ENCODE measurements at places on chromosomes 5 and 9. TPM values are rescaled to one million over a fixed set of nuclear protein-coding genes. Genes with fewer than 3 reads are reported as not detected.

DNA sequence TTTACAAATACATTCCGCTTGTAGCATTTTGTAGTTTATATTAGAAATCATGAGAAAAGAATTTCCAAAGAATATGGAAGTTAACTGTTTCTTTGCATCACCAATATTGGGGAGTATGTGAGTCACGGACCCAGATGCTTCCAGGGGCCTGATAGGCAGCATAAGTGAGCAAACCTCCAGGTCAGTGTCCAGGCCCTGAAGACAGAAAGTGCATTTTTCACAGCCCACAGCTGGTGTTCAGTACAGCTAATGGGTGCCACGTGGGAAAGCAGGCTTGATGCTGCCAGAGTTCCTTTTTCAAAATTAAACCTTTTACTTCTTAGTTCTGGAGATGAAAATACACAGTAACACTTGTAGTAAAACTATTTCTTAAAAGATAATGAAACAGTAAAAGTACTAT is 454.4 kb upstream of the ACTBL2 start:
- no peak for DNase-seq

The FGFR4 gene
- 1.1 TPM for total RNA-seq

DNA sequence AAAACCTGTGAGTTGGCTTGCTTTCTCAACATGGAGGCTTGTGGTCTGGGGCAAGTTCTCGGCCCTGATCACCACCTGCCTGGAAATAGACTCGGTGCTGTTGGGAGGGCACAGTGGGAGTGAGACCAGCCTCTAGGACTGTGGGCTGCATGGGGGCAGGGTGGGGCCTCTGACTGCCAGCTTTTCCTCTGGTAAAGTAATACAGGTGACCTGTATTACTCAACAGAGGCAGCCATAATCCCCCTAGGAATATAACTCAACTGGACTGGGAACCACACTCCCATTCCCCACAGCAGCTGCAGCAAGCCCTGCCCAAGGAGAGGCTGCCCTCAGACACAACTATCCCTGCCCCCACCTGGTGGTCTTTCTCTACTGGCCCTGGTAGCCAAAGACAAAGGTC is 72.8 kb downstream of the C9orf153 start:
- DNase-seq, result no peak

DNA sequence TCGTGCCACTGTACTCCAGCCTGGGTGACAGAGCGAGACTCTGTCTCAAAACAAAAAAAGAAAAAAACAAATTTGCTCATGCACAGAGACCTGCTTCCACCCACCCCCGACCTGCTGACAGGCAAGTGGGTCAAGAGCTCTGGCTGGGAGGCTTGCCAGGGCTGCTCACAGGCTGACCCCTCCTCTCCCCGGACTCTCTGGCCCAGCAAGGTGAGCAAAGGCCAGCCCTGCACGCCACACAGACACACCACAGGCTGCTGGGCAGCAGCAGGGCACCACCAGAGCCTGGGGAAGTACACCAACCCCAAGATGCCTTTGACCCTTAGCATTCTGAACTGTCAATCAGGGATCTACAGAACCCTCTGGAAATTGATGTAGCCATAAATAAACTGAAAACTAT is 29.2 kb downstream of the NSUN2 start:
- no peak for DNase-seq

The SYK gene
- 0.19 TPM for total RNA-seq

The IFNA2 gene
- total RNA-seq, result not detected

The AMACR gene
- total RNA-seq, result 6.7 TPM

DNA sequence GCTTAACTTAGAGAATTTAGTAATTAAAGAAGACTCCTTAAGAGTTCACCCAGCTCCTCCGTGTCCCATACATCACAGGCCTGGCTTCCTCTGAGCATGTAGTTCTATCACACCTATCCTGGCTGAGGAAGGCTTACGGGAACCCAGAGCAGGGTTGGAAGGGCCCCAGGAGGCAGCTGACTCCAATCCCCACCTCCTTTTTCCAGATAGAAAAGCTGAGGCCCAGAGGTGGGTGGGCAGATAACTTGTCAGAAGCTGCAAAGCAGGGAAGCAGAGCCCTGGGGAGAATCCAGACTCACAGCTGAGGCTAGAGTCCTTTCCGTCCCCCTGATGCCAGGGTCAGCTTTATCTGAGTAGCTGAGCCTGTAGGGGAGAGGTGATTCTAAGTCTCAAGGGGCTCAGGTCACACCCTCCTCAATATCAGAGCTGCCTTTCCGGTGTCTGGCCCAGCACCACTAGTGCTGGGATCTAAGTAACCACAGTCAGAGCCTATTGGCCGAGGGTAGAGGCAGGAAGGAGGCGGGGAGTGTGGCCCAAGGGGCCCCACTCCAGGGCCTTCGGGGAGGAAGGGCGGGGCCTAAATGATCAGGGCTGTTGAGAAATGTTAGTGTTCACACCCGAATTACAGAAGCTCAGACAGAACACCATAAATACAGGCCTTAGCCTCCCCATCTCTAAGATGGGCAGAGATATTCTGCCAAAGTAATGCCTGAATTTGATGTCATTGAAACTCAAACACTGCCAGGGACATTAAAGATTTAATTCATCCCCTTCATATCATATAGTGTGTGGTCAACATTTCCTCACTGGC is 9.9 kb downstream of the CCDC69 start:
- peak; percentile 88 for DNase-seq
